Right renal cortex interstitium (tissue), 3 donors: ENCODE measurements at places on chromosomes 4 and X. TPM values are rescaled to one million over a fixed set of nuclear protein-coding genes. Genes with fewer than 3 reads are reported as not detected.

Gene GAGE12E
- not detected for polyA plus RNA-seq

- no peak for DNase-seq
Observed at GRCh38 chr4:185143601-185143969, 519 bp downstream of the SLC25A4 start.

DNA sequence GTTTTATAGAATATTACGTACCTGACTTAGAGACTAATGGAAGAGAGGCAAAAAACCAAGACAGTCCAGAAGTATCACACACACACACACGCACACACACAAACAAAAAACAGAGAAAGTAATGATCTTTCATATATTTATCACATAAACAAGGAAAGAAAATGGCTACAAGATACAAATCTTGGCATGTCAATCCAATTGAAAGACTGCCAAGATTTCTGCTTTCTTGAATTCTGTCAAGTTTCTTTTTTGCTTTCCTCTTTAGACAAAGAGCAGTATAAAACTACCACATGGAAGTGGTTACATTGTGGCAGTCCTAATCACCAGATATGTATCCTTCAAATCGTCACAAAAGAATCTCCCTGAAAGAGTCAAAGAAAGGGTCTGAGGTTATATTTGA, 2097.4 kb upstream of the AGA start:
- no peak for DNase-seq

DNA sequence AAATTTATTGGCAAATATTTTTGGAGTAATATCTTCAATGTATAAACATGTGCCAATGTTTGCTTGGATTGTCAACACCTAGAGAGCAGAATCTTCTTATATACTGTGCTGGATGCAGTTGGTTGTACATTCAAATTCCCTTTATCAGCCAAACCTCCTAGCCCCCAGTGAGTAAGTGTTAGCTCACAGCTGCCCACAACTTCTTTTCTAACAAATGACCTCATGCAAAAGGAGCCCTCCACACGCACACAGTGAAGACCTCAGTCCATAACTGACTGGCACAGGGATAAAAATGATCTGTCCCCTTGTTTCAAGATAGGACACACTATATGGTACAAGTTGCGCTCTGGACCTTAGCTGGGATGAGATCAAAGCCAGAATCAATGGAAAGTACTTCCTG, 458.0 kb upstream of the NWD2 start:
- DNase-seq: no peak

- no peak for DNase-seq
Observed at GRCh38 chr4:74366367-74366911, 1.5 kb downstream of the EREG start.

Gene LRP2BP
- polyA plus RNA-seq: 3.4 TPM

- no peak for DNase-seq
Observed at GRCh38 chrX:17369309-17369708, 5.7 kb upstream of the NHS start.

Gene TRIML2
- not detected for polyA plus RNA-seq

Gene DOK7
- polyA plus RNA-seq: 1.2 TPM

DNA sequence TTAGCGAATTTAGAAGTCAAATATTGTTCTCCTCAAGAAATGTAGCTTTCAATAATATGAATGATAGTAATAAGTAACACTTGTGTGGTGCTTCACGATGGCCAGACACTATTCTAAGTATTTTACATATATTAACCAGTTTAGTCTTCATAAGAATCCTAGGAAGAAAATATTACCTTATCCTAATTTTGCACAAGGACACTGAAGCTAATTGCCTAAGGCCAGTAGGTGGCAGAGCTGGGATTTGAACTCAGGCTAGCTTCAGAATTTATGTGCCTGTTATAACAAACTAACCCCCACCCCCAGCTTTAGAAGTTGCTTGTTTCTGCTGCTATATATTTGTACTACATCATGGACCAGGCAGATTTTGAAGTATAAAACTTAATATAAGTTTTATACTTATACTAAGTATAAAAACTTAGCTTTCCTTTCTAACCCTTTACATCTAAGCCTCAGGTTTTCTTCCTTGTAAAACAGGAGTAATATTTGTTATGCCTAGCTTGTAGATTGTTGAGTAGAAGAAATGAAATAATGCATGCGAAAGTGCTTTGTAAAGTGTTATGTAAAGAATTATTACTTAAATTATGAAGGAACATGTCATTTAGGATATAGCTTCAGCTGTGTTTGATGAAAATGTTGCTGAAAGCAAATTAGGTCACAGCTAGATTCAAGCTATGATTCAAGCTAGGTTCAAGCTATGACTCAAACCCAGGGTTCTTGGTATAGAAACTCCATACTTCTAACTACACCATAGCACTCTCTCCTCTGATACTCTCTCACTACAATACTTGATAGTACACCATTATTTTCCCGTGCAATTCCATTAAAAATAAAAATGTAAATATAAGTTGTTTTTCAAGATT, 4.2 kb upstream of the CDS1 start:
- no peak for DNase-seq

Gene F8A3
- polyA plus RNA-seq: 7.1 TPM

Gene POF1B
- 0.33 TPM for polyA plus RNA-seq

Gene GAGE12G
- polyA plus RNA-seq: not detected

GRCh38 chr4:122707497-122707896, 25.0 kb upstream of the BBS12 start:
- no peak for DNase-seq

GRCh38 chrX:10618961-10619360, 1.4 kb downstream of the MID1 start:
- DNase-seq: no peak

- no peak for DNase-seq
Observed at GRCh38 chr4:83629945-83630721, 94.2 kb downstream of the GPAT3 start.

DNA sequence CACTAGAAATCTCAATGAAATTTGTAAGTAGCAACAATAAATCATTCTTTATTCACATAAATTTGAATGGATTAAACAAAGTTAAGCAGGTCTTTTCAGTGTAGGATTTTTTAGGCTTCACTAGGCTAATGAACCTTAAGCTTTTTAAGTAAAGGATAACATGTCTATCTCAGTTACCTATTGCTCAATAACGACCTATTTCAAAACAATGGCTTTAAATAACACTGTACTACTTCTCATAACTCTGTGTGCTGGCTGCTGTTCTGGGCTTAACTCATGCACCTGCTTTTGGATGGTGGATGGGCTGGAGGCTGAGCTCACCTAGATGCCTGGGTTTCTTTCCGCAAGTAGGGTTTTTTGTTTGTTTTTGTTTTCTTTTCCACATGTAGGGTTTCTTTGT, 495.0 kb upstream of the SLIT2 start:
- DNase-seq: no peak

Gene SHOX
- polyA plus RNA-seq: 0.06 TPM

GRCh38 chr4:69075061-69075792, 21.0 kb upstream of the UGT2B7 start:
- no peak for DNase-seq

- no peak for DNase-seq
Observed at GRCh38 chr4:23685471-23685870, 204.4 kb downstream of the PPARGC1A start.

Gene RRH
- polyA plus RNA-seq: 0.52 TPM

- no peak for DNase-seq
Observed at GRCh38 chr4:138449938-138450337, 207.8 kb upstream of the SLC7A11 start.

- no peak for DNase-seq
Observed at GRCh38 chr4:136055360-136055759, 1476.9 kb downstream of the PCDH18 start.

- DNase-seq: no peak
Observed at GRCh38 chr4:14262221-14262620, 634.7 kb upstream of the BOD1L1 start.

Gene BGN
- 175 TPM for polyA plus RNA-seq

Gene ETDB
- polyA plus RNA-seq: not detected

GRCh38 chrX:9635803-9636202, 129.8 kb downstream of the GPR143 start:
- DNase-seq: no peak

- no peak for DNase-seq
Observed at GRCh38 chr4:181416966-181417365, 826.2 kb upstream of the TENM3 start.

Gene PNPLA4
- 30.5 TPM for polyA plus RNA-seq

DNA sequence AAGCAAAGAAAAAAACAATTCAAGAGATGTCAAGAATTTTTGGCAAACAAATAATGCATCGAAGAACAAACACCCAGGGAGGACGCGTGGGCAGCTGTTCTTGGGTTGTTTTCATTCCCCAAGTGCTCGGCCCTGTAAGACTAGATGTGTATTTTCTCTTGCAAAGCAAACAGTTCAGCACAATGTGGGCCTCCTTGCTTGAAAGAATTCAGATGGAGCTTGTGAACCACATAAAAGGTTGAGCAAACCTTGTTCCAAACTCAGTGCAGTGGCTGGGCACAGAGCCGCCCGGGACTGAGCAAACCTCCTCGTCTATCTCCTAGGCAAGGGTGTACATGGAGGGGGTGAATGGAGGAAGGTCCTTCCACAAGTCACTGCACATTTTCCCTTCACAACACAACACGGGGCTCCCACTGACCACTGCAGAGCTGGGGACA, 82.4 kb downstream of the HTRA3 start:
- no peak for DNase-seq

Gene KLB
- polyA plus RNA-seq: 0.19 TPM

- DNase-seq: no peak
Observed at GRCh38 chrX:147679356-147680005, 232.2 kb upstream of the FMR1 start.

Gene FMR1NB
- not detected for polyA plus RNA-seq

Gene GABRG1
- 0.36 TPM for polyA plus RNA-seq

- DNase-seq: no peak
Observed at GRCh38 chrX:9498236-9498635, 33.4 kb downstream of the TBL1X start.

Gene USP17L26
- not detected for polyA plus RNA-seq

Gene SRPX2
- 9.9 TPM for polyA plus RNA-seq

GRCh38 chr4:72900952-72901351, 168.6 kb downstream of the COX18 start:
- no peak for DNase-seq

GRCh38 chrX:54134269-54134668, 48.8 kb downstream of the FAM120C start:
- DNase-seq: no peak

Gene ABCG2
- polyA plus RNA-seq: 7.1 TPM

DNA sequence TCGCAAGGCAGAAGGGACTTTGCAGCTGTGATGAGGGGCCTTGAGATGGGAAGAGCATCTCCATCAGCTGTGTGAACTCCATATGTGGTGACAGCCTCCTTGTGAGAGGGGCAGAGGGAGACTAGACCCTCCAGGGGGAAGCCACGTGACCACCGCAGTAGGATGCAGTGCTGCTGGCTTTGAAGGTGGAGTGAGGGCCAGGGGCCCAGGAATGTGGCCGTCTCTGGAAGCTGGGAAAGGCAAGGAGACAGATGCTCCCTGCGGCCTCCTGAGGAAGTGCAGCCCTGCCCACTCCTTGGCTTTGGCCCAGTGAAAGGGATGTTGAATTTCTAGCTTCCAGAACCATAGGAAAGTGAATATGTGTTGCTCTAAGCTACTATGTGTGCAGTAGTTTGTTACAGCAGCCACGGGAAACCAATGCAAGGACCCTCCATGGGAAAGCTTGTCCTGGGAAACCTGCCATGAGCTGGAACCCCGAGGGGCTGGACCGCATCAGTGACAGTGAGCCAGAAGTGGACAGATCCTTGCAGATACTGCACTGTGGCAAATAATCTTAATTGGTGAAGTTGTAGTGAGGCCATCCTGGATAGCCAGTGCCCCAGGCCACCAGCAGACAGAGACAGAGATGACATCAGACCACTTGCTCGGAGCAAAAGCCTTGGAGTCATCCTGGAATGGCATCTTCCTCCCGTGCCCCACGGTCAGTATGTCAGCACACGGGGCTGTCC, 35.4 kb upstream of the SORCS2 start:
- no peak for DNase-seq

Gene TCEAL5
- polyA plus RNA-seq: 14.7 TPM

Gene CENPVL1
- not detected for polyA plus RNA-seq

Gene TMEM33
- polyA plus RNA-seq: 48.0 TPM
